Karpas-422 (cell line): ENCODE measurements at places on chromosomes 3 and 15.

DNA sequence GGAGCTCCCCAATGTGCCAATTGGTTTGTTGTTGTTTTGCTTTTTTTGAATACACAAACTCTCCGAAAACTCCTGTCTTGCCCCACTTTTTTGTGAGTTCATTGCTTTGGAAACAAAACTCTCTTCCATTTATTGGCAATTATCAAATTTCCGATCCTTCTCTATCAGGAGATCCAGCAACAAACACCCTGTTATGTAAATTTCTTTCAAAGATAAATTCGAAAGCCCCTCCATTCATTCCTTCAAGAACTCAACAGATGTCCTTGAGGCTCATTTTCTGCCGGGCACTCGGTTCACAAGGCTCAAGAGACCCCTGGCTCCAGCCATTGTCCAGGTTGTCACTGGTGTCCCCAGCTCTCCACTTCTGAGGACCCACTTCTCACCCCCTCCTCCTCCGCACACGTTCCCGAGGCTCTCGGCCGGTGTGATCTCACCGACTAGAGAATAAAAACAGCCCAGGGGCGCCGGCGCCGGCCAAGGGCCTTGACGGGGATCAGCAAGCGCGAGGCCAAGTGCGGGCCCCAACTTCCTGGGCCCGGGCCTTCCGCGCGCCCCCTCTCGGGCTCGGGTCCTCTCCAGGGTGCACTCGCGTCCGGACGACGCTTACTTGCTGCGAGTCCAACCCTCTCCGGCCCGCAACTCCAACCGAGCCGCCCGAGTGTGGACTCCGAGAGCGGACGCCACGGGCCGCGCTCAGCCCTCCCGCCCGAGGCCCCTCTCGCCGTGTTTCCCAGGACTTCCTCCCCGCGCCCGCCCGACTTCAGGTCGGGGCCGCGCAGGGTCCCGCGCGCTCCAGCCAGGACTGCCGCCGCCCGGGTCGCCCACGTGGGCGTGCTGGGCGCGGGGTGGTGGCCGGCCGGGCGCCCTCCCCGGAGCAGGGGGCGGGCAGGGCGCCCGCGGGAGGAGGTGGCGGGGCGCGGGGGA lies 533 bp upstream of the SMAD3 start:
- DNase-seq: peak; percentile 77

GRCh38 chr15:62106096-62106495 lies 39.3 kb downstream of the C2CD4A start:
- DNase-seq: no peak

DNA sequence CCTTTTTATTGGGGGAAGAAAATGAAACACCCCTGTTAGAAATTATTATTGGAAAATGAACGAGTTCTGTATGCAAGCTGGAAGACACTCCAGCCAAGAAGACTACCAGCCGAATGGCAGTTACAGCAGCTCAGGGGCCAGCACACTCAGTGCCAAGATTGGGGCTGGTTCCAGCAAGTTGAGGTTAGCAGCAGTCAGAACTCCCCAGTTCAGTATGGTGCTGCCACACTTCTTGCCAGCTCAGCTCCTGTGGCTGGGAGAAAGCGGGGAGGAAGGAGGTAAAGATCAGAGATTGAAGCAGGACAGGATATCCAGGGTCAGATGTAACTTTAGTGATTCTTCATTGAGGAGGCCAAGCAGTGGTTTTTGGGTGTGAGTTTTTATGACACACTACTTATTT lies 280.2 kb upstream of the NR2E3 start:
- DNase-seq: no peak

DNA sequence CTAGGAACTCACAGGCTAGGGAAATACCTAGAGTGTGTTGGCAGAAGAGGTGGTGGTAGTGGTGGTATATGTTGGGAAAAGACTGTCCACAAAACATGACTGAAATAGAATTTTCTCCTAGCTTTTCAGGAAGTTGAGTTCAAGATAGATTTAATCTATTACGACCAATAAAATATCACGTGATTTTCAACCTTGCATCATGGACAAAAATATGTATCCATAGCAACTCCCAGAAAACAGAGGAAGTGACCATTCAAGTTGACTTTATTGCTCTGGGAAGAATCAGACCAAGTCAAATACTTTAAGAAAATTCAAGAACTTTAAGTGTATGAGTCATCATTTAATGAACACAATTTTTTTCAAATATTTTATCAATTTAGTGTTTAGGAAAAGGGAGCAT lies 347.0 kb upstream of the ZNF385D start:
- DNase-seq: no peak

GRCh38 chr15:43514241-43515057 lies 3.0 kb upstream of the MAP1A start:
- DNase-seq: peak; percentile 77

DNA sequence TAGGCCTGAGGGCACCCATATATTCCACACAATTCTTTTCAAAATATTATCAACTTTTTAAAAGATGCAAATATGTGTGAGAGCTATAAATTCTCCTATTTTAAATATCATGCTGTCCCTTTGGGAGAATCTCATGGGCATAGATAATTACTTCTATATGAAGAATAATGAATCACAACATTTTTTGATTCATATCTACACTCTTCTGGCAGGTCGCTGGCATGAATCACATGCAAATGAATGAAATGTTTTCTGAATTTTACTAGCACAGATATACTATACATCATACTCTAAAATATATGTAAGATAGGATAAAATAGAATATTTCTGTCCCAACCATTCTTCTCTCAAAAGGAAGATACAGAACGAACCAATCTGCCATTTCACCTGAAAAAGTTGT lies 277.7 kb upstream of the KCNH8 start:
- DNase-seq: no peak

DNA sequence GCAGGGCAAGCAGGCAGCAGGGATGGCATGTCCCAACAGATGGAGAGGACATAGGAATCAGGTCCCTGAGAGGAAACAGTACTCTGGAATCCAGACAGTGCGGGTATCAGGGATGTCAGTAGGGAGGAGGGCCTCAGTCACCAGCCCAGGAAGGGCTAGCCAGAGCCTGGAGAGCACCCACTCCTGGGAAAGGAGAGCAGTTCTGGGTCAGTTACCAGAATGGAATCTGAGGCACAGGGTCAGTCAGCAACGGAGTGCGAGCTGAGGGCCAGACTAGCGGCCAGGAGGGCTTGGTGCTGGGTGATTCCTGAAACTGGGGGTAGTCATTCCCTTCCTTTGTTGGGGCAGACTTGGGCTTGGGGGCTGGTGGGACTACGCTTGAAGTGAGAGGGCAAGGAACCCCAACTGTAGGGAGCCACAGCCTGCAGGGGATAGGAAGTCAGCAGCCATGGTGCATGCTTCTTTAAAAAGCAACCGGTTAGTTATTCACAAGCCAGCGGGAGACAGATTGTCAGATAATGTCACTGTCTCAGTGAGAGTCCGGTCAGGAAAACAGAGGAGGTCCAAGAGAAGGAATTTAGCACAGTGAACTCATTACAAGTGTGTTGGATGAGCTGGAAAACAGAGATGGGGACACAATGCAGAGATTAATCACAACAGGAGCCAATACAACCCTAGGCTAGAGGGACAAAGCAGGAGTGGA lies 27.9 kb downstream of the PLA1A start:
- DNase-seq: no peak
